ENCODE measurements at places on chromosomes 12 and 14.

- H3K4me3 ChIP-seq = no peak overlapping the region
- no peak overlapping the region for H3K27ac ChIP-seq
- H3K27me3 ChIP-seq = no peaks in the 10 kb centered on the region
Measured at GRCh38 chr12:28021704-28022103, 49.2 kb upstream of the PTHLH start.

- no peaks in the 10 kb centered on the region for H3K4me1 ChIP-seq
- H3K4me3 ChIP-seq = no peak overlapping the region
- peaks cover 19% of the 10 kb centered on the region for H3K27me3 ChIP-seq
- ATAC-seq = no peak
- peaks cover under 1% of the 10 kb centered on the region for H3K36me3 ChIP-seq
Measured at GRCh38 chr14:93714605-93715004, 73.7 kb downstream of the PRIMA1 start.

GRCh38 chr12:66899588-66899987, 220.7 kb upstream of the GRIP1 start:
- no peak overlapping the region for H3K27ac ChIP-seq
- no peaks in the 10 kb centered on the region for H3K36me3 ChIP-seq
- no peaks in the 10 kb centered on the region for H3K27me3 ChIP-seq
- ATAC-seq = no peak
- peaks cover 50% of the 10 kb centered on the region for H3K4me1 ChIP-seq

- H3K4me1 ChIP-seq = no peaks in the 10 kb centered on the region
- H3K4me3 ChIP-seq = no peak overlapping the region
Measured at GRCh38 chr12:71431991-71432390, 7.6 kb upstream of the LGR5 start.

DNA sequence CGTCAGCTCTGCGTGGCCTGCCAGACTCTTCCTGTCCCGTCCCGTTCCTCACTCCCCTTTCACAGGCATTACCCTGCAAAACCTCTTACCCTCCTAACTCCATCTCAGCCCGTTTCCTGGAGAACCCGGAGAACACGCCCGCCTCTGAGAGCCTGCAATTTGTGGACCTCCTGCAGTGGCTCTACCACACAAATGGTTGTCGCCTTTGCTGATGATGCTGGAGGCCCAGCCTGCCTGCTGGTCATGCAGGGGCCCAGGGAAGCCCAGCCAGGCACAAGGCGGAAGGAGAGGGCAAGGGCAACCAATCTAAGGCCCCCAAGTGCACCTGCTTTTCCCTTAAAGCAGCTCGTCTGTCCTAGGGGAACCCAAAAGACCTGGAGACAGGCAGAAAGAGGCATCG, 22.5 kb downstream of the RFLNA start:
- H3K27me3 ChIP-seq = no peaks in the 10 kb centered on the region
- no peak overlapping the region for H3K27ac ChIP-seq
- ATAC-seq = no peak
- no peaks in the 10 kb centered on the region for H3K36me3 ChIP-seq
- H3K4me1 ChIP-seq = peaks cover 15% of the 10 kb centered on the region

DNA sequence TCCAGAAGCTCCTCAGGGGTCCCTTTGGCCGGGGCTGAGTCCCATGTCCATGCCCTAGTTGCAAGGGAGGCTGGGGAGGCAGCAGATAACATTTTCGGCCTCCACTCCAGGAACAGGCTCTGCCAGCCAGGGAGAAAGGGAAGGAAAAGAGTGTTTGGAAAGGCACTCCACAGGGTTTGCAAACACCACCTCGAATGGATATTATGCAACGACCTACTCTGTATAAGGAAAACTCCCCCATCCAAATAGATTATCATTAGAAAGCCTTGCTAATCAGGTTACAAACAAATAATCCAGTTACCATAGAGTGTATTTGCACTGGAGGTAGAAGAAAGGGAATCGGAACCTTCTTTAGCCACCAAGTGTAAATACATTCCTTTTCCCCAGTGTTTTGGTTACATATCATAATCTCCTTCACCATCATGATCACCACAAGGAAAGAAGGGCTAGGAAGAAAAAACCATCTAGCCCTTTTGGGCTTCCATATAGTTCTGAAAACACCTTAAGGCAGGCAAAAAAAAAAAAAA, 40.4 kb downstream of the TMCC3 start:
- H3K4me3 ChIP-seq = no peak overlapping the region
- H3K4me1 ChIP-seq = no peaks in the 10 kb centered on the region
- H3K27me3 ChIP-seq = no peaks in the 10 kb centered on the region
- no peak for ATAC-seq

- H3K36me3 ChIP-seq = no peaks in the 10 kb centered on the region
- no peak for ATAC-seq
Measured at GRCh38 chr12:106910202-106910601, 45.5 kb upstream of the TMEM263 start.

DNA sequence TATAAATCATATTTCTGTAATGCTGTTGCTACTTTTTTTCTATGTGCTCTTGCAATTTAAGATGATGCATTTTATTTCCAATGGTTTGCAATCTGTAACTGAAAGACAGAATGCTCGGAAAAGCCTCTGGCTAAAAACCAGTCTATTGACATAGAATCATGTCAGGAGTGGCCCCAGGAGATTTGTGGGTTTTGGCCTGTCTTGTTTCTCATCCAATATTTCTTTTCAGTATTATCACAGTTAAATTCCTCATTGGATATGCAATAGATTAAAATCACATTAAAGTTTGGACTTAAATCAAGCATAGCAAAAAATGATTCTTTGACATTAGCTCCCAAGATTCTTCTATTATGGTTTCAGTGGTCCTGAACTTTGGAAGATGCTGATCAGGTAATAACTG, 19.1 kb upstream of the SLC38A2 start:
- ATAC-seq = no peak
- H3K4me1 ChIP-seq = peaks cover 4% of the 10 kb centered on the region
- no peaks in the 10 kb centered on the region for H3K36me3 ChIP-seq
- H3K4me3 ChIP-seq = no peak overlapping the region
- H3K27ac ChIP-seq = no peak overlapping the region

DNA sequence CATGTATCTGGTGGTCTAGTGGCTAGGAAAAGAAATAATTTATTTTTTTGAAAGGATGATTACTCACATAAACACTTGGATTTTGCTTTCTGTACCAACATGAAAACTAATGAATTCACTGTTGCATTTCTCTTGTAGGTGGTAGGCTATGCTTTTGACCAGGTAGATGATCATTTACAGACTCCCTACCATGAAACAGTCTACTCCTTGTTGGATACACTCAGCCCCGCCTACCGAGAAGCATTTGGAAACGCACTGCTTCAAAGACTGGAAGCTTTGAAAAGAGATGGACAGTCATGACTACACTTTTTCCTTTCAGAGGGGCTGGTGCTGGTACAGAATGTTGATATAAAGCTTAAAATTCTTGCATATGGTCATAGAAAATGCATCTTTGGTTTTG, 6.5 kb upstream of the AK7 start:
- no peak overlapping the region for H3K4me3 ChIP-seq
- H3K4me1 ChIP-seq = no peaks in the 10 kb centered on the region
- H3K36me3 ChIP-seq = no peaks in the 10 kb centered on the region
- no peaks in the 10 kb centered on the region for H3K27me3 ChIP-seq
- H3K27ac ChIP-seq = no peak overlapping the region
- no peak for ATAC-seq

DNA sequence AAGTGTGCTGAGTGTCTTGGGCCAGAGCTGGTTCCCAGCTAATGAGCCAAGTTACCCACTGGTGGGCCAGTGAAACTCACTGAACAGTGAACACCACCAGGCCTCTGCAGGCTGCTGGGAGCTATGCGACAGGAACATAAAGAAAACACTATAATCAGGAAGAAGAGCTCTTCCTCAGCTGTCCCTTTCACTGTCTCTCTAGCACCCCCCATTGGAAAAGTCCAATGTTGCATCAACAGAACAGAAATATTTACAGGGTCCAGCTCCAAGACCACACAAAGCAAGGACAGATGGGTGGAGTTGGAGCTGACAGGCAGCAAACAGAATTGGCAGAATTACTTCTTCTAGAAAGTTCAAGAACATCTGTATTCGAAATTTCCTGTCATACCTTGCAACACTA, 903.6 kb upstream of the TMEM132C start:
- H3K4me1 ChIP-seq = no peaks in the 10 kb centered on the region
- no peak overlapping the region for H3K4me3 ChIP-seq
- no peaks in the 10 kb centered on the region for H3K27me3 ChIP-seq
- no peaks in the 10 kb centered on the region for H3K36me3 ChIP-seq

GRCh38 chr14:25406818-25407217, 356.9 kb upstream of the STXBP6 start:
- H3K4me3 ChIP-seq = no peak overlapping the region
- no peak for ATAC-seq
- no peaks in the 10 kb centered on the region for H3K27me3 ChIP-seq
- H3K4me1 ChIP-seq = peaks cover 7% of the 10 kb centered on the region

DNA sequence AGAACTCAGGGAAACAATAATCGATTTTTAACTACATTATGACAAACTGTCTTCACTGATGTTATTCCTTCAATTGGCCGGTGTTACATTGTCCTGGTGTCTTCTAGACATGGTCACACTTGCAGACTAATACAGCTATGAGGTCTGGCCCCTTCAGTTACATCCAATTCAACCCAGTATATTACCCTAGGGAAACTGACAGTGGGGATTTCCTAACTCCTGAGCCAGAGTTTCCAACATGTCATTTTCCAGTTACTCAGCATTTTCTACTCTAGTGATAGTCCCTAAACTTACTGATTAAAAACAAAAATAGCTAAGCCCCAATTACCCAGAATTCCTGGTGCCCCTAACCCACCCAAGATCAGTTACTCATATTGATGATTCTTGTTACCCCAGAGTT, 21.1 kb downstream of the IFNG start:
- H3K4me3 ChIP-seq = no peak overlapping the region
- no peaks in the 10 kb centered on the region for H3K4me1 ChIP-seq

GRCh38 chr12:21806255-21806654, 31.7 kb upstream of the KCNJ8 start:
- ATAC-seq = no peak
- H3K27me3 ChIP-seq = no peaks in the 10 kb centered on the region
- H3K4me1 ChIP-seq = no peaks in the 10 kb centered on the region
- H3K4me3 ChIP-seq = no peak overlapping the region
- H3K27ac ChIP-seq = no peak overlapping the region

DNA sequence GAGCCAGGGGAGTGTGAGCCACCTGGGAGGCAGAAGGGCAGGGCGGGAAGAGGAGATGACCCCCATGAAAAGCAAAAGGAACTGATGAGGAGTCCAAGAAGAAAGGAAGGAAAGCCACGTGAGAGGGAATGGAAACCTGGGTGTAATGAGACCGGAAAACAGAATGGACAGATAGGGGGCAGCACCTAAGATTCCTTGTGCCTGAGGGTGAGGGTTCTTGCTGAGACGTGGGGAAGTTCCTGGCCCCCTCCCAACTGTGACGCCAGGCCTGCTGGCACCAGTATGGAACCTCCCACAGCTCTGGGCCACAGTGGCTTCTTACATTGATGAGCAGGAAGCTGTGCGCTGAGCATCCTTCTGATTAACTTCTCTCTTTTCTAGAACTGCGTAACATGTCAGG, 30.8 kb downstream of the TTC7B start:
- no peak overlapping the region for H3K4me3 ChIP-seq
- peaks cover 58% of the 10 kb centered on the region for H3K36me3 ChIP-seq
- H3K27ac ChIP-seq = no peak overlapping the region
- peak; percentile 65 for ATAC-seq
- no peaks in the 10 kb centered on the region for H3K4me1 ChIP-seq
- H3K27me3 ChIP-seq = no peaks in the 10 kb centered on the region

DNA sequence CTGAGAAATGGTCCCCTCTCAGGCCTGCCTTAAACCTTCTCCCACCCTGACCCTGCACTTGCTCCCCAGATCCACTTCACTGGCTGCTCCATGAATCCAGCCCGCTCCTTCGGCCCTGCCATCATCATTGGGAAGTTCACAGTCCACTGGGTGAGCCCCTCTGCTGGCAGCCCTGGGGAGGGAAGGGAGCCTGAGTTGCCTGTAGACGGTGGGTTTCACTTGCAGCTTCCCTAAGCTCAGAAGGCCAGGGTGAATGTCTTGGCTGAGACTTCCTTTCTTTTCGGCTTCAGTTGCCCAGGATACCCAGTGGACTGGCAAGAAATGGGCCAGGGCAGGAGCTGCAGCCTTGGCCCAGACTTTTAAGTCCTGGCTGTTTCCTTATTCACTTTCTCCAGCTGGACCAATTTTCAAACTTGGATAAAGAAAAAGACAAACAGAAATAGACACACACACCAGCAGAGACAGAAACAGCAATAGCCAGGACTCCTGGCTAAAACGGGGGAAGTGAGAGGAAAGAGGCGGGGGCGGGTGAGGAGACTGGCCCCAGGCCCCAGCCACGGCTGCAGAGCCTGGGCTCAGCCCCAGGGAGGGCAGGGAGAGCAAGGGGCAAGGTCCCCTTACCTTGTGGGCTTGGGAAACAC, 2.0 kb downstream of the AQP6 start:
- H3K4me3 ChIP-seq = no peak overlapping the region
- H3K27ac ChIP-seq = no peak overlapping the region
- no peaks in the 10 kb centered on the region for H3K36me3 ChIP-seq
- H3K4me1 ChIP-seq = peaks cover 20% of the 10 kb centered on the region
- ATAC-seq = no peak

- H3K36me3 ChIP-seq = no peaks in the 10 kb centered on the region
- H3K4me3 ChIP-seq = no peak overlapping the region
- H3K27ac ChIP-seq = no peak overlapping the region
- H3K27me3 ChIP-seq = peaks cover 88% of the 10 kb centered on the region
- H3K4me1 ChIP-seq = no peaks in the 10 kb centered on the region
- ATAC-seq = no peak
Measured at GRCh38 chr12:113088971-113089756, 32.6 kb downstream of the DTX1 start.

- H3K27ac ChIP-seq = no peak overlapping the region
- no peaks in the 10 kb centered on the region for H3K36me3 ChIP-seq
- ATAC-seq = peak; percentile 79
- H3K27me3 ChIP-seq = no peaks in the 10 kb centered on the region
- H3K4me1 ChIP-seq = no peaks in the 10 kb centered on the region
- H3K4me3 ChIP-seq = no peak overlapping the region
Measured at GRCh38 chr12:49121047-49121696, 10.0 kb downstream of the TUBA1B start.

DNA sequence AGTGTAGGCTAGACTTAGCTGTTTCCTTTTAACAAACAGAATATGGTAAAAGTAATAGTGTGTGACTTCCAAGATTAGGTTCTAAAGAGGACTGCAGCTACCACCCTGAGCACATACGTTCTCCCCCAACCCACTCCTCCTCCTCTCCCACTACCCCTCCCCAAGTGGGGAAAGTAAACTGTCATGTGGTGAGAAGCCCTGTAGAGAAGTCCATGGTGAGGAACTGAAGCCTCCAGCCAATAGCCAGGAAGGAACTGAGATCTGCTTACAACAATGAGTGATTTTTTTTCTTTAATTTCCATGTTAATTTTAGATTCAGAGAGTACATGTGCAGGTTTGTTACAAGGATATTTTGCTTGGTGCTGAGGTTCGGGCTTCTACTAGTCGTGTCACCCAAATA, 57.0 kb upstream of the EGLN3 start:
- no peaks in the 10 kb centered on the region for H3K27me3 ChIP-seq
- H3K36me3 ChIP-seq = no peaks in the 10 kb centered on the region
- no peaks in the 10 kb centered on the region for H3K4me1 ChIP-seq
- no peak overlapping the region for H3K4me3 ChIP-seq
- no peak for ATAC-seq

GRCh38 chr14:92933481-92933880, 10.5 kb downstream of the CHGA start:
- ATAC-seq = no peak
- no peaks in the 10 kb centered on the region for H3K4me1 ChIP-seq
- H3K36me3 ChIP-seq = peaks cover 40% of the 10 kb centered on the region
- no peak overlapping the region for H3K4me3 ChIP-seq
- no peaks in the 10 kb centered on the region for H3K27me3 ChIP-seq
- no peak overlapping the region for H3K27ac ChIP-seq
